ENCODE measurements at places on chromosomes 6 and 20.

DNA sequence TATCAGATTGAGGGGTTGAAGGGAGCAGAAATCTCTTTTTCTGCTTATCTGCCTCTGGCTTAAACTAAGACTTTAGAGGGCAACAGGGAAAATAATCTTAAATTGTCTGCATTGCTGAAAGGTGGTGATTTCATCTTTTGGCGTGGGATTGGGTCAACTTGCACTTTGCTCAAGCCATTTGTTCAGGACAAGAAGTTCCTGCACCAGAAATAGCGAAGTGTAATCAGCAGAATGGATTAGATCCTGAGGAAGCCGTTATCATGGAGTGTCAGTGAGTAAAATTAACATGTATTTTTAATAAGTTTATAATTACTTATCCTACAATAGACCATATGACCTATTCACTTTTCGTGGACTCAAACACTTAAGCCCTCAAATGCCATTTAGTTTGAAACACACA, 249.3 kb downstream of the CD83 start:
- no peak for DNase-seq

GRCh38 chr6:135323202-135323668, 142.1 kb downstream of the MYB start:
- DNase-seq, result no peak

DNA sequence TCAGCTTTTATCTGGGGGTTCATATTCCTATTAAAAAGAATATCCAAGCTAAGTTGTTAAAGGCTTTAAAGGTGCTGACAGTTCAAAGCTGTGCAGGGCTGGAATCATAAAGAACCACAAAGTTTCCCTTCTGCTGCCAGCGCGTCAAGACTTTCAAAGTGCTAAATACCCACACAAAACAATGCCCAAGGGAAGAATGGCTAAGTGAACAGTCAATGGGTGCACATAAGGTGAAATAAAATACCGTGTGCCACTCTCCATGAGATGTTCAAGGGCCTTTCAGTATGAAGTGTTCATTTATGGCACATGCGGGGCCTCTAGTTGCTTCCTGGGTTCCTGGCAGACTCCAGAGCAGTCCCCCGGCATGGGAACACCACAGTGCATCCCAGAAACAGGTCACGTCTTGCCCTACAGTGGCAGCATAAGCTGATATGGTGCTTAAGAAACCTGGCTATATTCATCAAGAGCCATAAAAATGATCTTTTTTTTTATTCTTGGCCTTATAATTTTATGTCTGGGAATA, 14.1 kb downstream of the TXNDC5 start:
- no peak for DNase-seq

GRCh38 chr6:110390404-110390803, 25.0 kb downstream of the DDO start:
- no peak for DNase-seq

DNA sequence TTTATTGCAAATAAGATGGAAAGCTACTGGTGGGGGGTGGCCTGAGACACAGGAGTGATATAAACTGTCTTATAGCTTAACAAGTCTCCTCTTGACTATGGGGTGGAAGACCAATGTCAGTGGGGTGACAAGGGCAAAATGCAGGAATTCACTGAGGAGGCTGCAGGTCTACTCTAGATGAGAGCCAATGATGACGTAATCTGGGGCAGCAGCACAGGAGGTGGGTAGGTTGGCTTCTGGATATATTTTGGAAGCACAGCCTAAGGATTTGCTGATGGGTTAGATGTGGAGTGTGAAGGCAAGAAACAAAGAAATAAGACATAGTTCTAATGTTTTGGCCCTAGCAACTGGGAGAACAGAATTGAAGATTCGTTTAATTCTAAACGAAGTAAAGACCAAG, 253.2 kb downstream of the PTPRT start:
- no peak for DNase-seq

- no peak for DNase-seq
Measured at GRCh38 chr6:143525356-143525755, 13.8 kb upstream of the FUCA2 start.
